ELR (cell line): ENCODE measurements at places on chromosomes 16 and 17.

- peak; percentile 82 for DNase-seq
Observed at GRCh38 chr16:30786936-30787612, at the start of gene ZNF629. ZNF629 (minus strand) TSS chr16:30787205; CDS start chr16:30784482, 2,723 bp downstream.

GRCh38 chr16:46973996-46974324, 486 bp upstream of the DNAJA2 start:
- DNase-seq: no peak

GRCh38 chr16:20938426-20938825, 37.9 kb downstream of the LYRM1 start:
- peak; percentile 73 for DNase-seq

DNA sequence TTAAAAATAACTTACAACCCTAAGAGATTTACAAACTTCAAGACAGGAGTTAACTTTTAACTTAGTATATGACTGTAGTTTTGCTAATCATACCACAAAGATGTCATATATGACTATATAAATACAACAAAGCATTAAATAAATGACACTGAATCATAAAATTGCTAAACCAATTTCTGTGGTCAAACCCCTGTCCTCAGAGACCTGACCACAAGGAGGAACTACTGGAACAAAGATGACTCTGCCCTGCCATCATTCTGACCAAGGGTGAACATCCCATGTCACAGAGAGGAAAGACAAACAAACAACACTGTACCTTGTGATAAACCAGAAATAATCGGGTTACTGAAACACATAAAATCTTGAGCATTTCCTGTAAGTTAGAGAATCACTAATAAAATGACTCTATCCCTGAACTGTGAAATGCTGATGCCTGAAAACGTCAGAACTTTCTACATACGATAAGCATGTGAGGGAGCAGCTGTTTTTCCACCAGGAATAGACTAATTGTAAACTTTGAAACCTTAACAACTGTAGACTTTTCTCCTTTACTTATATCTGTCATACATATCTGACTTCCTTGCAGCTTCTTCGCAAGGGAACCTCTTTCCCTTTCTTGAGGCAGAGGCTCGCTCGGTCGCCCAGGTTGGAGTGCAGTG, 47.9 kb downstream of the WDR59 start:
- DNase-seq: peak; percentile 85

DNA sequence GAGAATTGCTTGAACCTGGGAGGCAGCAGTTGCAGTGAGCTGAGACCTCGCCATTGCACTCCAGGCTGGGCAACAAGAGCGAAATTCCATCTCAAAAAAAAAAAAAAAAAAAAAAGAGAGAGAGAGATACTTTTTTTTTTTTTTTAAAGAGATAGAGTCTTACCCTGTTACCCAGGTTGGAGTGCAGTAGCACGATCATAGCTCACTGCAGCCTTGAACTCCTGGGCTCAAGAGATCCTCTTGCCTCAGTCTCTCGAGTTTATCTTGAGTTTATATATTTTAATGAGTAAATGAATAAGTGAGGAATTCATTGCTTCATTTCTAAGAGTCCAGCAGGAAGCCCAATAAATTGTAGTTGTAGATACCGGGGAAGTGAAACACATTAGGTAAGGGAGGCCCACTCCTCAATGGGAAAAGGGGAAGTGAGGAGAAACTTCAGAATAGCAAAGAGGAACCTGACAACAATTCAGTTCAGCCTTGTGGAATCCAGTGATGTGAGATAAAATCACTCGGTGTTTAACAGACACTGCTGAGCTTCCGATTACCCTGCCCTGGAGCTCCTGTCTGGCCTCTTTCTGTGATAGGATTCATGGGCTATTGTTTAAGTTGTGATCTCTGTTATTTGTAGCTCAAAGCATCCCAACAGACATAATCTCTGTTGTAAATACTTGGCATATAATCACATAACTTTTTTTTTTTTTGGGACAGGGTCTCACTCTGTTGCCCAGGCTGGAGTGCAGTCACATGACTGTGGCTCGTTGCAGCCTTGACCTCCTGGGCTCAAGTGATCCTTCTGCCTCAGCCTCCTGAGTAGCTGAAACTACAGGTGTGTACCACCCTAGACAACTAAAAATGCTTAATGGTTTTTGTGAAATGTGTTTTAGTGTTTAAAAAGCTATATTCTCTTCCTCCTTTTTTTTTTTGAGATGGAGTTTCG, 15.8 kb upstream of the ITGAM start:
- DNase-seq: no peak

DNA sequence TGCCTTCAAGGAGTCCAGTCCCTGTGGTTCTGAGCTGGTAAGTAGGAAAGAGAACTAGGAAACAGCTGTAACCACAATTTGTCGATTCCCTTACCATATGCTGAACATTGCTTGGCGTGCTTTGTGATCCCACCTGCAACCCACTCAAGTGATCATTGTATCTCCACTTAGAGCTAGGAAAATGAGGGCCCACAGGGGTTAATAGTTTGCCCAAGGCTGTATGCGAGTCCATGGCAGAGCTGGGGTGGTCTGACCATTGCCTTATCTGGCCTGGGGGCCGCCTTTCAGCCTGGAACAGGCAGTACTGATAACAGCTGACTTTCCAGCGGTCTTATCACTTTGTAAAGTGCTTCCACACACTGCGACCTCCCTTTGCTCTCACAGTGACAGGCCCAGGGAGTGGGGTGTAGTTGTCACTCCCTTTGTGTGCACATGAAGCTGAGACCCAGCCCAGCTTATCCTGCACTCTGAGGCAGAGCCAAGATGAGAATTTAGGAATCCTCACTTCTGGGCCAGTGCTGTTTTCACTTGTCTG, 9.8 kb downstream of the MYL4 start:
- no peak for DNase-seq

DNA sequence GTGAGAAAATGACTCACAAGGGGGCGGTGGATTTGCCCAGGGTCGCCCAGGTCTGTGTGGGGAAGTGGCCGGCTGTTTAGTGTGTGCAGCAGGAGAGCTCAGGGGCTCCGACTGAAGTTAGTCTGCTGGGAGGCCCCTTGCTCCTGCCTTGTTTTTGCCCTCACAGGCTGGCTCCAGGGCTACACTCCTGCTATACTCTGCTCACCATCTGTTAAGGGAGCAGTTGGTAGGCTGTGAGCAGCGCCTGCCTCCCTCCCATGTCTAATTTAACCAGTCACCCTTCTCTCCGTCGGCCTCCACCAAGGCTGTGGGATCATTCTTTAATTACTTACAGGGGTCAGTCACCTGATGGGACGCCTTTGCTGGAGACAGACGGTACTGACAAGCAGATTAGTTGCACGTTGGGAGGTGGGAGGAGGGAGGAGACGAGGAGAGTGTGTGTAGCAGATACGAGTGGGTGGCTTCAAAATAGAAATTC, 35.5 kb downstream of the KSR1 start:
- DNase-seq: no peak

GRCh38 chr16:2535625-2536013, 2.2 kb upstream of the PDPK1 start:
- DNase-seq: peak; percentile 70

- DNase-seq: no peak
Observed at GRCh38 chr17:21500064-21500463, 123.9 kb downstream of the KCNJ12 start.
